CD4-positive, alpha-beta T cell treated with Interleukin-15 for 1 hour (primary cell): ENCODE measurements at places on chromosomes 2 and 18.

- DNase-seq, result no peak
Measured at GRCh38 chr2:10646153-10646552, 43.6 kb downstream of the NOL10 start.

GRCh38 chr2:238024986-238025385 is 35.8 kb upstream of the SCLY start:
- DNase-seq, result no peak

DNA sequence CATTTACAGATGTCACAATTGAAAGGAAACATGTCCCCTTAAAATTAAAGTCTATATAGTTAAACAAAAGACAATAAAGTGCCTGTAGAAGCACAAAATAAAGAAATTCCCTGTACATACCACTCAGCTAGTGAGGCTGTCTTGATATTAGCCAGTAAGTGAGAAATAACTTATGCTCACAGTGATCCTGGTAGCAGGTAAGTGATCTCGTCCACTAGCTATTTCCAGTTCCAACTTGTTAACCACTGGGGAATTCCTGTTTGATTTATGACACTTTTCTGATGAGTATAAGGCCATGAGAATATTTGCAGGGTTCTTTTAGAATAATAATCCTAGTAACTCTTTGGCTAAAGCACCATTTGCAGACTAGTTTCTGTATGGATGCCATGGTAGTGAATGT is 127.9 kb upstream of the PGAP1 start:
- no peak for DNase-seq

- no peak for DNase-seq
Measured at GRCh38 chr2:144550911-144551310, 31.0 kb upstream of the ZEB2 start.

DNA sequence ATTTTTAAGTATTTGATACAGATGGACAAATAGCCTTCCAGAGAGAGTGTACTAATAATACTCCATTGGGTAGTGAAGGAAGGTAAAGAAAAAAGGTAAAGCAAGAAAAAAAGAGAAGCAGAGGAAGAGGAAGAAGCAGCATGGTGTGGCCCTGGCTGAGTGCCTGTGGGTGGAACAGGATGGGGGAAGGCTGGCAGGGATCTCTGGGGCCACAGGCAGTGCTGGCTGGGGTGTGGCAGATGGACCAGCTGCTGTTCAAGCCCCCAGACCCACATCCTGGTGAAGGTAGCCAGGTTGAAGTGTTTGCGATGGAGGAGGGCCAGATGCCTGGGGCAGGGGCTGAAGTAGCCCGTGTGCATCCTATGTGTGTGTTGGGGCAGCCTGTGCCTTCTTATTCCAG is 79.0 kb downstream of the DYSF start:
- DNase-seq, result no peak

- no peak for DNase-seq
Measured at GRCh38 chr2:171889808-171890207, 4.2 kb downstream of the SLC25A12 start.

GRCh38 chr2:17540093-17540812 is at the start of gene VSNL1:
Gene VSNL1, plus strand, starts transcription at chr2:17540696. Its CDS starts 51,379 bp downstream, at chr2:17592075.
- no peak for DNase-seq

DNA sequence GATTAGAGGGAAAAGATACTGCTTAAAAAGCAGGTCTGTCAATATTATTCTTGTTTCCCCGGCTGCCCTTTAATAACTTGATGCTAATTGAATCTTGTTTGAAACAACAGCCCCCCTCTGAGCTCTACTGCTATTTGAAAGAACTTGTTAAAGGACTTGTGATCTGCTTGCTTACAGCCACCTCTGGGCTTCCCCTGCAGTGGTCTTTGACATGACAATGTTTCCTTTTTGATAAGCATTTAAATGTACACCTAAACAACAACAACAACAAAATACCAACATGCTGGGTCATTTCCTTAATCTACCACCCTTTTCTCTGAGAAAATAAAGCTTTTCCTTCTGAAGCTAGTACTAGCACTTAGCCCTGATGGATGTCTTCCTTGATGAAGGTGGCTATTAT is 3.9 kb downstream of the HOXD1 start:
- no peak for DNase-seq

- DNase-seq, result no peak
Measured at GRCh38 chr18:32152705-32153448, 37.0 kb upstream of the MEP1B start.

DNA sequence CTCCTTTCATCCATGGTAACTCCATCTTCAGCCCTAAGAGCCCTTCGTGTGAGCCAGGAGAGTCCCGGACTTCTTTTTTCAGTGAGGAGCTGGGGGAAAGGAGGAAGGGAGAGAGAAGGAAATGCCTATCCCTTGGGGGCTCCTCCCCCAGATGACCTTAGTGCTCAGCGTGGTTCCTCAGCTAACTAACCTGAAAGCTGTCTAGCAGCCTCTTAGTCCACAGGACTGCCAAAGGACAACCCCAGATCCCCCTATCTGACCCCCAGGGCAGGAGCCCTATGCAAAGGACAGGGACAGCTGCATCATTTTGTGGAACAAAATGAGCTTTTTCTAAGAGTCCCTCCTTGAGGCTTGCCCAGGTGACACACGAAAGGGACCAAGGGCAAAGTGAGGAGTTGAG is 7.9 kb downstream of the SPR start:
- DNase-seq, result no peak

- DNase-seq, result peak; percentile 4
Measured at GRCh38 chr2:239278941-239279365, 121.9 kb downstream of the HDAC4 start.

DNA sequence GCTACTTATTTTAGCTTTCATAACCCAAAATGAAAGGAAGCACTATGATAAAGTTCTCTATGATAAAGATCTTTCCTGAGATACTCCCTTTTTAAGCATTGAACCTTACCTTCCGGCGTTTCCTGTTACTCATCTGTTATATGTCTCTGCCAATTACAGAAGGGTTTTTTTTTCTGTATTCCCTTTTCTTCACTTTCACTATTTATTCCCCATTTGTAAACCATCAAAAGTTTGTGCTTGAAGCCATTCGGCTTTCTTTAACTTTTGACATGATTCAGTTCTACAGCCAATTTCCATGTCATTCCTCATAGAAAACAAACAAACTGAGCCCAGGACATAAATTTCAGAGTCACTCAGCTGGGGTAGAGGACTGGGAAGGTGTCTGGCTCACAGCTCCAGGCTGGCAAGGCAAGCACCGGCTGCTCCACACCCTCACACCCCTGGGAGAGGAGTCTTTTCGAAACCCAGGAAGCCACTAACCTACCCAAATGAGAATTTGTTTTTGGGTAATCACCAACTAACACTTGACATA is 429.4 kb upstream of the TRIB2 start:
- DNase-seq, result no peak

GRCh38 chr2:113276216-113276760 is 2.4 kb downstream of the PAX8 start:
- DNase-seq, result no peak

- DNase-seq, result no peak
Measured at GRCh38 chr2:197241596-197241995, 69.0 kb downstream of the ANKRD44 start.

DNA sequence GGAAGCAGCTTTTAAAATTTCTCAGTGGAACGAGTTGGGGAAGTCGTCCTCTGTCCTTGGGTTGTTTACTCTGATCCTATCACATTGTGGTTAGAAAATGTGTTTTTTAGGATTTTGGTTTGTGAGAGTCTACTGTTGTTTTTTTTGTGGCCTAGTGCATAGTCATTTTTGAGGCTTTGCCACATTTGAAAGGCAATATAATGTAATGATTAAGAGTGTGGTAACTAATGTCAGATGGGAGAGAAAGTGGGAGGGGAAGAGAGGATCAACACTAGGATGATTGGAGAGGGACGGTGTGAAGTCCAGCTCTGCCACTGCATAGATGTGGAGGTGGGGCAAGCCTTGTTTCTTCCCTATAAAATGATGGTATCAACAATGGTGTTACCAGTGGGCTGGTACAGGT is 8.5 kb downstream of the SP140L start:
- no peak for DNase-seq

DNA sequence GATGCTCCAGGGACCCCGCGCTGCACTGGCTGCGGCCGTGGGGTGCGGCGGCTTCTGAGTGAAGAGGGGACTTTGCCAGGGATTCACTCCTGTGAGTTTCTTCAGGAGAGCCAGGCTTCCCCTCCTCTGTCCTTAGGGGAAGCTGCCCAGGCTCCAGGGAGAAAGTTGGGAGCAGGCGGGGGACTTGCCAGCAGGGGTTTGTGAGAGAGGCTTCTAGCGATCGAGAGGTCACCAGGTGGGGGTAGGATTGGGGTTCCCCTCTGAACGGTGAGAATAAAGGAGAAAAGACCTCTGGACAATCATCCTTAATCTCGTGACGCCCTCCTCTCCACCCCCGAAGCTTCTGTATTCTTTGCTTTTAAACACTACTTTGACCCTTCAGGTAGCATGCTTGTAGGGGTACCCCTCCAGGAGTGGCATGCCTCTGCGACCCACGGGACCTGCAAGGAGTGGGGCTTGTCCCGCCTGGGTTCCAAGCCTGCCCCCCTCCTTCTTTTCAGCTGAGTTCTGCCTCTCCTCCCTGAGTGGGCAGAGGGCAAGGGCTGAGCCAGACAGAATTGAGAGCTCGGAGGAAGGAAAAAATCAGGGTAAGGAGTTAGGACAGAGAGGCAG is 601 bp downstream of the PROKR1 start:
- no peak for DNase-seq

- peak; percentile 17 for DNase-seq
Measured at GRCh38 chr2:152466980-152467676, 132.2 kb downstream of the FMNL2 start.

- no peak for DNase-seq
Measured at GRCh38 chr2:11680901-11681721, 11.1 kb upstream of the NTSR2 start.

DNA sequence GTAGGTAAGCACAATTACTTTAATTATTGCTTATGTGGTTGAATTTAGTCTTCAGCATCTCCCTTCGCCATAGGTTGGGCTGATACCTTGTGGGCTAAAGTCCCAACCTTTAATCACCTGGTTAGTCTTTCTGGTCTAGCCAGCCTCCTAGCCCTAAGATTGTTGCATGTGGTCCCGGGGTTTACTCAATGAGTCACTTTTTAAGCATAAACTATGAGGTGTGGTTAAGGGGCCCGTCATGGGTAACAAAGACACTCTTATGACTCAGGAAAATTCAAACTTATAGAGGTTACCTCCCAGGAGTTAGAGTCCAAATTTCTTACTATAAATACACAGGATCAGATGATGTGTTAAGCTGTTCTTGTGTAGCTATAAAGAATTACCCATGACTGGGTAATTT is 841.6 kb downstream of the TRIB2 start:
- DNase-seq, result no peak

DNA sequence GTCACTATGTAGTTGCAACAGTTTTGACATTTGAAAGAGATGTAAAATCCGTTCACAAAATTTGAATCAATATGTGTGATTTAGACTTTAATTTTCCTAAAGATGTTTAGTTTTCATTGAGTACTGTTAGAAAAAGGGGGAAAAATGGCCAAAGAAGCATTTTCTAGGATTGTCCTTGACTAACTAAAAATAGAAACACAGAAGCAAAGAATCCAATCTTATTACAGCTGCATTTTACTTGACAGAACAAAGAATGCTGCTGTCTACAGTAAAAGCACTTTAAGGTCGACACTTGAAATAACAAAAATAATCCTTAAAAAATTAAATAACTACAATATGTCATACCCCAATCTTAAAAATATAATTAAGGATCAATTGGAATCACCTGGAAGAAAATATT is 48.9 kb downstream of the FRZB start:
- DNase-seq, result no peak

GRCh38 chr2:133157141-133157540 is 411.1 kb downstream of the NCKAP5 start:
- DNase-seq, result no peak

DNA sequence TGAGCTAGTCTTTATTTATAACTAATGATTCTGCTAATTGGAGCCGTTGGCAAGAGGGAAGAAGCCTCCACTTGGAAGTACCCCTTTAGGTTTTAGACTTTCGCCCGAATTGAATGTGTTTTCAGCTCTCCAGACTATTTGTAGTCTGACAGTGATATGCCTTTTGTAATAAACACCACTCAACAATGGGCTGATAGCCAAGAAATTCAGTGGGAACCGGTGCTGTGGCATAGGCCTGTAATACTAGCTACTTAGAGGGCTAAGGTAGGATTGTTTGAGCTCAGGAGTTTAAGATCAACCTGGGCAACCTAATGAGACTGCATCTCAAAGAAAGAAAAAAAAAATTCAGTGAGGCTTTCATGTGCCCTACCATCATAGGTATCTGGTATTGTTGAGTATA is 13.6 kb upstream of the ZSCAN30 start:
- no peak for DNase-seq

- DNase-seq, result no peak
Measured at GRCh38 chr18:72468021-72468710, 76.0 kb downstream of the CBLN2 start.

DNA sequence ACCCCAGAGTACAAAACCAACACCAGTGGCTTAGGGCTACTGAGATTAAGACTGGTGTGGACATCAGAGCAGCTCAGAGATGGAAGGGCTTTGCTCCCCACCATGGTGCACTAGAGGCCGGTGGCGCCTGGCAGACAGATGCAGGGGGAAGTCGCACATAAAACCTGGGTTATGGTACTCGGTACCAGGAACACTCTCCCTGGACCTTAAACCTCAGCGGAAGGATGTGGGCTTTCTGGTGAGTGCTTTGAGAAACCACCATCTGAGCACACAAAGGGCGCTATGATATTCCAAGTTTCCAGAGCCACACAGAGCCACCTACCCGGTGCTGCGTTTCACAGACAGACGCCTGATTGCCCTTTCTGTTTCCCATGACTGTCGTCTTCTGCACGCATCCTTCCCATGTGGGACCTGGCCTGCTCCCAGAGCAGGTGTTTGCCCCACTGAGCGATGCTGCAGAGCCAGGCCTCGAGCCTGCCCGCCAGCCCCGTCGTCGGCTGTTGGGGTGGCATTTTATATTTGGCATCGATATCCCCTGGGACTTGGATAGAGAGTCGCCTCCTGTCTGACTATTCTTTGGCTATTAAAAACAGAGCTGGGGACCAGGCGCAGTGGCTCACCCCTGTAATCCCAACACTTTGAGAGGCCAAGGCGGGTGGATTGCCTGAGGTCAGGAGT is 89.5 kb upstream of the ODC1 start:
- no peak for DNase-seq

GRCh38 chr2:195633974-195634373 is 23.1 kb upstream of the SLC39A10 start:
- DNase-seq, result no peak

GRCh38 chr2:225190987-225191386 is 148.7 kb upstream of the DOCK10 start:
- DNase-seq, result no peak
